ENCODE measurements at places on chromosomes 6 and 20.

GRCh38 chr6:16436550-16436949 is 198.2 kb downstream of the GMPR start:
- no peak for DNase-seq

GRCh38 chr20:43665466-43666176 is 1.3 kb upstream of the MYBL2 start:
- peak; percentile 21 for DNase-seq

DNA sequence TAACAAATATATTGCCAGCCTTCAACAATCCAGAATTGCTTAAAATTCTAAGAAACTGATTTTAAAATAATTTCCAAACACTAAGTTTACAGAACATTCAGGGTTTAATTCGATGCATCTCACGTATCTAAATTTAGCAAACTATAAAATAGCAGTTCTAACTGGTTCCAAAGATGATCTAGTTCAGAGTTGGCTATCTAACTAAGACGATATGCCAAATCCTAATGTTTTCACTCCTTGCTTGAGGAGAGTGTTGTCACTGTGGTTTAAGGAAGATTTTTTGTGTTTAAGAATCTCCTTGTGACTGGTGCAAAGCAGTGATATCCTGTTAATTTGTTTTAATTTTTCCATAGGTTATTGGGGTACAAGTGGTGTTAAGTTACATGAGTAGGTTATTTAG is 311.5 kb upstream of the ID4 start:
- DNase-seq: no peak

DNA sequence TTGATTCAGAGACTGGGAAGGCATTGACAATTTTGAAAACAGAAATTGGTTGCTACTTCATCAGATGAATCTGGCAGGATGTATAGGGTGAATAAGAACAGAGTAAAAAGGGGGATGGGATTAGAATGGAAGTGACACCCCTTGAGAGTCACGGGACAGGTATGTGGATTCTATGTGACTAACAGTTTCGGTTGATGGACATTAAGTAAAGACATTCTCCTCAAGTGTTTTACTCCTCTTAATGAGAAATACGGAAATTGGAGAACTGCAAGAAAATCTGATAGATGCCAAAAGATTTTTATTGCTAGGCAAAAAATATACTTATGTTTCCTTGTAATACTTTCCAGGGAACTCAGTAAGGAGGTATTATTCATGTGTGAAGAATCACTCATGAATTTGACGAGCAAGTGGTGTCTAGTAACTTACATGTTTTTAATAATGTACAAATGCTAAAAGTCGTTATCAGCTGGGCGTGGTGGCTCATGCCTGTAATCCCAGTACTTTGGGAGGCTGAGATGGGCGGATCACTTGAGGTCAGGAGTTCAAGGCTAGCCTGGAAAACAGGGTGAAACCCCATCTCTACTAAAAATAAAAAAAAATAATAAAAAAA is 135.8 kb downstream of the KIF16B start:
- DNase-seq: no peak

- DNase-seq: no peak
Observed at GRCh38 chr6:130466748-130467061, 100.9 kb downstream of the TMEM200A start.

- DNase-seq: no peak
Observed at GRCh38 chr6:13673368-13673767, 38.3 kb downstream of the RANBP9 start.

DNA sequence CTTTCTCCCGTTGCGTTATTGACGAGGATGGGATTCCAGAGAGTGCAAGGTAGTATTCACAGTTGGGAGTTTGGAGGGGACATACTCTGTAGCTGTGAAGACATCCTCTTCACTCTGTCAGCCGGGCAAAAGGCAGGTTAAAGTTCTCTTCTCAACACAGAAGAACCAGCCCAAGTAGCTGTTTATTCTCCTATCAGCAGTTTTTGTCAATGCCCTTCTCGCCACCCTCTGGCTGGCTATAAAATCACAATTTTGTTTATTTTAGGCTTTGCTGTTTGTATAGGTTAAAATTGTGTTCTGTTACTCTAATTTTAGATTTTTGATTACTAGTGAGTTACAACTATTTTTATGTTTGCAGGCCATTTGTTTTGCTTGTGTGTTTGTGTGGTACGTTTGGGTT is 37.9 kb upstream of the MAS1 start:
- peak; percentile 23 for DNase-seq

GRCh38 chr6:1445650-1446330 is 56.4 kb downstream of the FOXF2 start:
- DNase-seq: no peak

DNA sequence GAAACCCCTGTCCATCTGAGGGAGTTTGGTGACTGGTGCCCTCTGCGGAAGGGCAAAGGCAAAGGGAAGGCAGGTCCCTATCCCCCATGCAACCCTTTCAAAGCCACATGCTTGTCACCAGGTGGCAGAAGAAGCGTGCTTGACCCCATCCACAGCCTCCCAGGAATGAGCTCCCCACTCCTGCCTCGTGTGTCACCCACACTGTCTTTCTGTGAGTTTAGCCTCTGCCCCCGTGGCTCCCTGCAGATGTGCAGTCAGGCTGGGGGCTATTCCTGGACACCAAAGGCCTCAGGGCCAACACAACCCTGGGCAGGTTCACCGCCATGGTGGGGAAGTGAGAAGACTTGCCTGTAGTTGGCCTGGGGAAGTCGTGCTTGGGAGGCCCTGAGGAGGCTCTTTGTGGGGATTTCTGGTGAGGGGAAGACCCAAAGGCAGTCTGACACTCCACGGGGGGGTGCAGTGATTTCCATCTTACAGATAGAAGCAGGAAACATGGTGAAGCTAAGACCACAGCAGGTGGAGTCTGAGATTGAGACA is 16.6 kb upstream of the PCMTD2 start:
- no peak for DNase-seq

GRCh38 chr20:11296951-11297350 is 620.7 kb upstream of the BTBD3 start:
- DNase-seq: no peak

DNA sequence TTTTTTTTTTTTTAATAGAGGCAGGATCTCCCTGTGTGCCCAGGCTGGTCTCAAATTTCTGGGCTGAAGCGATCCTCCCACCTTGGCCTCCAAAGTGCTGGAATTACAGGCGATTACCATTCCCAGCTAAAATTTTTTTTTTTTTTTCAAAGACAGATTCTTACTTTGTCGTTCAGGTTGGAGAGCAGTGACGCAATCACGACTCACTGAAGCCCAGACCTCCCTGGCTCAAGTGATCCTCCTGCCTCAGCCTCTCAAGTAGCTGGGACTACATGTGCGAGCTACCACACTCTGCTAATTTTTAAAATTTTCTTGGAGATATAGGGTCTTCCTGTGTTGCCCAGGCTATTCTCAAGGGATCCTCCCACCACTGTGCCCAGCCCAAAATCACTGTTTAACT is 58.0 kb upstream of the MYO6 start:
- DNase-seq: no peak

- DNase-seq: no peak
Observed at GRCh38 chr20:41621421-41621820, 3.2 kb upstream of the CHD6 start.

DNA sequence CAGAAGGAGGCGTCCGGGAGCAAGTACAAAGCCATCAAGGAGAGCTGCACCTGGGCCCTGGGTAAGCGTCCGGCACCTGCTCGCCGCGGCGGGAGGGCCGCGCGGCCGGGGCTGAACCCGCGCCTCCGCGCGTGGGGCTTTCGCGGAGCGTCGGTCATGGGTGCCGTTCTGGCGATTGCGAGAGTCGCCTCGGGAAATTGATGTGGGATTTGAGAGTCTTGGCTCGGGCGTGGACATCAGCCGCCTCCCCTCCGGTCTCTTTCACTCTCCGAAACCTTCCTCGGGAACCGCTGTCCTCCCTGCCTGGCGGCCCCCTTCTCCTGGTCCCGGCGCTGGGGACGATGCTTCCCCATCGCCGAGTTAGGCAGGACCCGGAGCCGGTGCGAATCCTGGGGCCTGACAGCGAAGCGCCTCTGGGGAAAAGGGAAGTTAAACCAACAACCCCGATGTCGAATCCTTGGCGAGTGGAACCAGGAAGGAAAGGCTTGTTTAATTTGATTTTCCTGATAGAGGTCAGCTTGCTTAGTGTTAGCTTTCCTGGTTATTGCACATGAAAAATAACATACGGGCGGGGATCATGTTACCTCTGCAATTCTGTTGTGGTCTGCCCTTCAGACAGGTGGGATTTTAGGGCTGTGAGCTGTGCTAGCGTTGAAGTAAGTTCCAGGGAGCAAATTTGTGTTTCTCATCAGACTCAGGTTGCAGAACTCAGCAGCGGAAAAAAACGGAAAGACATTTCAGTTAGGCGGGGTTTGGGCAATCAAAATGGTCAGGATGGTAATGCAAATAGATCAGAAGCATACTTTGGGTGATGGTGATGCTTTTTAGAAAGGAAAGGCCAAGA is 594 bp downstream of the ARFGEF3 start:
- DNase-seq: no peak
